Hematopoietic multipotent progenitor cell (in vitro differentiated cells): ENCODE measurements at places on chromosomes 5 and 9. TPM values are rescaled to one million over a fixed set of nuclear protein-coding genes. Genes with fewer than 3 reads are reported as not detected.

TPD52L3 gene
- total RNA-seq, result not detected

GPR150 gene
- total RNA-seq, result 0.54 TPM

GRXCR2 gene
- not detected for total RNA-seq

FOXE1 gene
- total RNA-seq, result not detected

FAXDC2 gene
- total RNA-seq, result 9.4 TPM

NPR3 gene
- 360 TPM for total RNA-seq

SPRY4 gene
- total RNA-seq, result 1.3 TPM

C9orf50 gene
- not detected for total RNA-seq

- DNase-seq, result no peak
Observed at GRCh38 chr9:4192450-4192849, 107.4 kb downstream of the GLIS3 start.

DNA sequence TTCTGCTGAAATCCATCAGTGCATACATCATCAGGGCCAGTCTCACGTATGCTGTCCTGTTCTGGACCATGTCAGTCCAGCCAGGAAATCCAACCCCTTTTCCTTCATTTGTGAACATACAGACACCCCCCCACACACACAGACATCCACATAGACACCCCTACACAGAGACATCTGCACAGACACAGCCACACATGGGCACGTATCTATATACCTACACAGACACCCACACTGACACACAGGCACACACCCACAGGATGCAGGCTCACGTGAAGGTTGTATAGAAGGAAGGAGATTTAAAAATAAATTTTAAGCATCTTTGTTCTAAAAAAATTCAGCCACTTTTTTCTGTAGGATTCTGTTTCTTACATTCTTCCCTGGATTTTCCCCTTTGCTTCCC lies 325.6 kb downstream of the SLIT3 start:
- DNase-seq, result no peak

- peak; percentile 7 for DNase-seq
Observed at GRCh38 chr9:132447346-132447745, 37.3 kb downstream of the CFAP77 start.

GRCh38 chr9:36862206-36863145 lies 171.6 kb downstream of the PAX5 start:
- DNase-seq, result peak; percentile 13

GRCh38 chr5:142677198-142677597 lies 8.7 kb downstream of the FGF1 start:
- DNase-seq, result no peak

DNA sequence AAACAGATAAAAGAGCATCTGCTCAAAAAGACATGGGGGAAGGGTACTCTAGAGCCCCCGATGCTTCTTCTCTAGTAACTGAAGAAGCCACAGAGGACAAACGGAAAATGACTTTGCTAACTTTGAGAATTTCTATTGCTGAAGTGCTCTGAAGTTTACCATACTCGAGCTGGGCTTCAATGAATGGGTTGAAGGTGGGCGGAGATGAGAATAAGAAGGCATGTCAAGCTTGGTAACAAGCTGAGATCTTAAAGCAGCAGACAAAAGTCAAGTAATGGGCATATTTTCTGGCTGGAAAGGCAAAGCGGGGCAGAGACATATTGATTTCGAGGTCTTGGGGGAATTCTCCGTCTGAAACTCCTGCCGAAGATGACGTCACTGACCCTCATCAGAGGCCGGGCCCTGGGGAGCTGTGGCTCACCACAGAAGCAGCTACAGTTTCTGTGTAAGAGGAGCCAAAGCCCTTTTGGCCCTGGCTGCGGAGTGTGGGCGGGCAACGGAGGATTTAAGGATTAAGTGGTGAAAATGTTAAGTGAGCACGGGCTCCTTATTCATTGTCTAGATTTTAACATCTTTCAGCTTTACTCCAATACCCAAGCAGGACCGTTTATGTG lies 115.8 kb upstream of the SLIT3 start:
- DNase-seq, result no peak

DNA sequence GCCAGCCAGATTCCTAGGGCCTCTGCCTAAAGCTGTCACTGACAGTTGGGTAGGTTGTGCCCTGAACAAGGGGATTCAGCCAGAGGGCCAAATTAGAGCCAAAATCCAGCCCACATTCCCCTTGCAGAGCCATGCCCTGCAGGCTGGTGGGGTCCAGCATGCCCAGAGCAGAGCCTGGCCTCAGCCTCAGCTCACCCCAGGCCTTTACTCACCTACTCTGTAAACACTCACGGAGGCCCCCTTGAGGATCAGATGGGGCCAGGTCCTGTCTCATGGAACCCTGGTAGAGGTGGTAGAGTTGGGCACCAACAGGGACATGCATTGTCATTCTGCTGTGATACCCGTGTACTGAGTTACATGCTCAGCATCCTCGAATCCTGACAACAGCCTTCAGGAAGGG lies 74.9 kb downstream of the LMX1B start:
- DNase-seq, result no peak

DNA sequence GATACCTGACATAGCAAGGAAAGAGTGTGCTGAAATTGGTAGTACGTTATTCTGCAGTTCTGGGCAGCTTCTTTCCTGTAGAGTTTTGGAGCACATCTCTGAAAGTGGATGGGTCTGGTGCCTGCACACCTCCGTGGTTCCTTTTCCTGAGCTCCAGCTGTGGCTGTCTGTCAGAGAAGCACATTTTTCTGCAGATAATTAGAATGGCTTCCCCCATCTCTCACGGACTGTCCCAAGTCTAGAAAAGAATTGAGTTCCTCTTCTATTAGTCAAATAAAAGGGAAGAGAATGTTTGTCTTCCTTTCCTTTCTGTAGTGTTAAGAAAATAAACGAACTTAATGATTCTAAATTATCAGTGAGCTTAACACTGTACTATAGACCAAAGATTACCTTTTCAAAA lies 55.7 kb downstream of the VCAN start:
- DNase-seq, result no peak

GRCh38 chr9:78035383-78035993 lies 3.9 kb upstream of the GNAQ start:
- peak; percentile 90 for DNase-seq

- no peak for DNase-seq
Observed at GRCh38 chr9:73855206-73855605, 641.9 kb upstream of the RORB start.

DNA sequence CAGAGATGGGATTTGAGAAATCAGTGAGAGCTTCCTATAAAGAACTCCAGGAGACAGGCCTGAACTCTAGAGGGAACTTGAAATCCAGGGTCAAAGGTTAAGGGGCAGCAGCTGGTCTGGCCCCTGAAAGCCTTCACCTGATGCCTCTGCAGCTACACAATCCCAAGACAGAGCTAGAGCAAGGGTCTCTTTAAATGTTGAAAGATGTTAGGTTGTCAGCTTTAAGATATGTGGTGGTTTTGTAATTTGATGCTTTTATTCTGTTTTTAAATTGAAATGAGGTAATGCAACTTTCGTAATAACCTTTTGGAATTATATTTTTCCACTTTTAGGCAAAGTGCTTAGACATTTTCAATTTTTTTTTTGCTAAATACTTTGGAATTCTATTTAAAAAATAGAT lies 2.4 kb downstream of the SOWAHA start:
- no peak for DNase-seq

DNA sequence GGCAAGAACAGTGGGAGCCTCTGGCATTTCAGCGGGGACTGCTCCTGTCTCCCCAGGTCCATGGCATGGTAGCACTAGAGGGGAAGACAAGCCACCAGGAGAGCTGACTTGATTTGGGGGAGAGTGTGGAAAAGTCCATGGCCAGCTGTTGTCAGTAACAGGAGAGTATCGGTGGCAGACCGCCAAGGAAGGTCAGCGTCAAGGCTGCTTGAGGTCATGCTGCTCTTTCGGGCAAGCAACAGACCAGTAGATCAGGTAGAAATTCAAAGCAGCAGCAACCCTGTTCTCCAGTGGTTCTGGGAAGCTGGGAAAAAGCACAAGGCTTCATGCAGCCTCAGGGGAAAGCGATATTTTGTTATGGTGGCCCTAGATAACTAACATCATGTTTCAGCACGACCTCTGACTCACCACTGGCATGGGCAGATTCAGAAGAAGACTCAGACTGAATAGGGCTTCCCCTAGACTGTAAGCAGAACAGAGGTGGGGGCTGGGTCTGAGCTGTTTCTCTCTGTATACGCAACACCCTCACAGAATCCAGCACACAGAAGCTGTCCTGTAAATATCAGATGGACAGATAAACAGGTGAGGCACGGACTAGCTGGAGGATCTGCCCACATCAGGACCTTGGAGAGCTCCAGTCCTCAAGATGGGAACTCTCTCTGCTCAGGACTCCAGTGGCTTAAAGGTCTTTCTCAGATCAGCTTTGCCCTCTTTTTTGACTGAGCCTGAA lies 35.2 kb upstream of the PLEKHG4B start:
- no peak for DNase-seq

DNA sequence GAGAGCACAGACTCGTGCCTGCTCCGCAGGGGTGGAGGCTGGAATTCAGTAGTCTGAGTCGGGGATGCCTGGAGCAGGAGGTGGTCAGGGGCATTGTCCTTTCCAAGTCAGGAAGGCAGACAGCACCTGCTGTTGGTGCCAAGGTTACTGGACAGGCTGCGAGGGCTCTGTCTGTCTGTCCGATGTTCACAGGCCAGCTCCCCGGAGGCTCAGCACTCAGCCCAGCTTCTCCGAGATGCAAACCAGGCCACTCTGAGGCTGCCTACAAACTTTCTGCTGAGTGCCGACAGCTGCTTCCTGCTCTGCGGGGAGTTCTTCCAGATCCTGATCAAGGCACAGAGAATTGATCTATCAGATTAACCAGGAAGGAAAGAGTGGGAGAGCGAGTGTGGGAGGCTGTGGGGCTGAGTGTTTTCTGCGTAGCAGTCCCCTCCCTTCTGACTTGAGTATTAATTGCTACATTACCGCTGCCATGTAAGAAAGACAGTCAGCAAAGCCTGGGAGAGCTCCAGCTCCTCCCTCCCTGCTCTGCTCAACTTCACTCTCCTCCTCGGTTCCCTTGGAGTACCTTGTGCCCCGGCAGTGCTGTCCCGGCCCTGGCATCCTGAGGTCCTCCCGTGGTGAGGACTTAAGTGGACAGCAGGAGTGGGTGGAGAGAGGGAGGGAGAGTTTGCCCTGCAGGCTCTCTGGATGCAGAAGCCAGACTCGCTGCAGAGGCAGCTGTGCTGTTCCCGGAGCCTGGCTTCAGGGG lies 36.0 kb downstream of the KCNMB1 start:
- peak; percentile 52 for DNase-seq

DNA sequence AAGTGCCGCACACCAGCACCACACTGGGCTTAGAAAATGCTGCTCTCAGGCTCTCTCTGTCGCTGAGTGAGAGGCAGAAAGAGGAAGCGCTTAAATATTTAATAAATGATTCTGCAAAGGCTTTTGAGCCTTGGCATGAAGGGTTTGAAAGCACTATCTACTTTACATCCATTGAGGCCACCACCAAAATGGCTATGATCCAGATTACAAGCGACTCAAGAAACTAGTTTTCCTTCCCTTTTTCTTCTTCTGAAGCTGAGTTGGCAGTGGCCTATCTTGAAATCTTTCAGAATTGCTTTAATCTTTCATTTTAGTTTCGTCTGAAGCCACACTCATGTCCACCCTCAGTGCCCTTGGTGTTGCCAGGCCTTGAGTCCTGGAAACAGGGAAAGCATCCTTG lies 59.5 kb downstream of the EBF1 start:
- no peak for DNase-seq

GRCh38 chr9:98121058-98121457 lies 2.0 kb upstream of the TRIM14 start:
- peak; percentile 5 for DNase-seq
